ENCODE measurements at places on chromosomes 13 and 19. TPM values are rescaled to one million over a fixed set of nuclear protein-coding genes. Genes with fewer than 3 reads are reported as not detected.

GRCh38 chr13:80336776-80337287 is 4.1 kb downstream of the SPRY2 start:
- no peak for DNase-seq

DNA sequence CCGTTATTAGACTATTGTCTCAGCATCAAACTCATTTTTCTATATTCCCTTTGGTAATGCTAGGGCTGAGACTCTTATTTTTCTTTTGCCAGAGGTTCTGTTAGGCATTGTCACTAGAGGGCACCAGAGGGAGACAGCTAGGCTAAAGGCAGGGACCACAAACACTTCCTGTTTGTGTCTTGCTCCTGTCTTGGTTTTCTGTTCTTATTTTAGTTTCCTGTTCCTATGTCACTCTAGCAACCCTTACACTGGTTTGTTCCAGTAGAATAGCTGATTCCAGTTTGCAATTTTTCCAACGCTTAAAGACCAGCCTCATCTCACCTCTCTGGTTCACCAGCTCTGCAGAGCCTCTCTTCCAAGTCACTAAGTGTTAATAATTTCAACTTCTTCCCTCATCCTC is 772.0 kb downstream of the DIAPH3 start:
- DNase-seq, result peak; percentile 84

GRCh38 chr13:114112231-114112825 is 20.1 kb downstream of the RASA3 start:
- DNase-seq, result no peak

DNA sequence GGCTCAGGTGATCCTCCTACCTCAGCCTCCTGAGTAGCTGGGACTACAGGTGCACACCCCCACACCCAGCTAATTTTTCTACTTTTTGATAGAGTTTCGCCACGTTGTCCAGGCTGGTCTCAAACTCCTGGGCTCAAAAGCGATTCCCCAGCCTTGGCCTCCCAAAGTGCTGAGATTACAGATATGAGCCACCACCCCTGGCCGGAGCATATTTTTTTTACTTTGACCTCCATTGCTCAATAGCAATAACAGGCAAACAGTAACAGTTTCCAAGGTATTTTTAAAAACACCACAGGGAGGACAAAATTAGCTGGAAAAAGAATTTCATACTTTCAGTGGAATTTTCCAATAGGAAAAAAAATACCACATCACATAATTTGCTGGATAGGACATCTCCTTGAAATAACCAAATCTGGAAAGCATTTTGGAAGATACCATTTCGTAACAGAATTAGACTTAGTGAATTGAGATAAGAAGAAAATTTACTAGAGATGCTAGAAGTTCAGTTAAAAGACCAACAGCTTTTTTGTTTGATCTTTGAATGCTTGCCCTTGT is 5.2 kb downstream of the DUXA start:
- no peak for DNase-seq

- no peak for DNase-seq
Measured at GRCh38 chr19:19192910-19193423, 909 bp downstream of the RFXANK start.

- DNase-seq, result peak; percentile 6
Measured at GRCh38 chr13:71374471-71375049, 492.4 kb downstream of the DACH1 start.

Gene SLAIN1
- 0.54 TPM for polyA plus RNA-seq

Gene MBD3L1
- not detected for polyA plus RNA-seq

Data from fibroblast of lung (primary cell).